NCI-H1694 treated with DMSO at 0.1 percent for 48 hours (cell line): ENCODE measurements at places on chromosomes 5 and 9.

DNA sequence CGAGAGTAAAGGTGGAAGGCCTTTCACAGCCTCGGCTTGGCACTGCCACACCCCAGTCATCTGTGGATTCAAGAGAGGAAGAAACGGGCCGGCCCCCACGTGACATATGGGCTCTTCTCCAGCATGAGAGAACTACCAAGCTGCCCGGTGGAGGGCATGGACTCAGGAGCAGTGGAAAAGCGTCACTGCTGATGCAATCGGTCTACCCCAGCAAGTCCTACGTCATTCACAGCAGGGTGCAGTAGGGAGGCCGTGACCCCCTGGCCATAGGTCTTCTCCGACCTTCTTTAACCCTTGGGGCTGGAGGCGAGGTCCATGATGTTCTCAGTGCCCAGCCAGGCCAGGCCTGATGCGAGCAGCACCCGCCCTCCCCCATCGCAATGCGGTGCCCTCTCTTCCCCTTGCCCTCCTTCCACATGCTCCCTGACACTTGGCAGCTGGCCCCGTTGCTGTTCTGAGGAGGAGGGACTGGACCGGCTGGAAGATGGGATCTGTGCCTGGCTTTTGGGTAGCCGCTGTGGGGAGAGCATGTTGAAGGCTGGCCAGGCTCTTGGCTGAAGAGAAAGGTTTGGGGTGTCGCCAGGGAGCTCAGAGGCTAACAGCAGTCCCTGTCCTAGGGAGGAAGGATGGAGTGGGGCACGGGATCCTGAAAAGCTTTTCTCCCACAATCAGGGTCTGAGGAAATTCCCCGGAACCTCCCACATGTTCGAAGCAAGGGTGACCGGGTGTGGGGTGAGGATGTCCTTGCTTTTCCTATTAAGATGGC lies 89.8 kb downstream of the LIFR start:
- no peak for DNase-seq

DNA sequence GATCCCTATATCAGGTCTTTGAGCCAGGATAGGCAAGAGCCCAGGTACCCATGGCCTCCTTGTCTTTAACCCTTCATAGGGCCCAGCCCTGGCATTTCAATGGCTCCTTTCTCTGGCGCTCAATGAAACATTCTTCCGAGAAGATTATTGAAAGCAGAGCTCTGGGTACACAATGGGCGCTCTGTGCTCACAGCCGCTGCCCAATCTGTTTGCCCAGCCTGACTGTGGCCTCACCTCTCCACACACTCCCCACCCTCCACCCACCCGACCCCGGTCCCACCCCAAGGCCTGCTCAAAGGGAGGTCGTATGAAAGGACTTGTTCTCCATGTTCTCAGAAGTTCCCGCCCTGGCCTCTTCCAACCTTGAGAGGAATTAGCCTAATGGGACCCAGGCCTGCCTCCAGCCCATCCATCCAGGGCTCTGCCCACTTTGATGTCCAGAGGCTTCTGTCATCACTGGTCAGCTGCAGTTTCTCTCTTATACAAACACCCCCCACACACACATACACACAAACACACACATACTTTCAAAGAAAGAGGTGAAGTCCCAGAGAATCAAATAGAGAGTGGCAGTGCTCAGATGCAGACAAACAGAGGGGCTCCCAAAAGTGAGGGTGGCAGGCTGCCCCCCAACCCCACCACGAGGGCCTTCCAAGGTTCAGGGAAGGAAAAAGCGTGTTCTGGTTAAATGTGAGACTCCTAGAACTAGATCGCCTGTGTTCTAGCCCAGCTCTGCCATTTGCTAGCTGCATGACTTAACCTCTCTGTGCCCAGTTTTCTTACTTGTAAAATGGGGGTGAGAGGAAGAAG lies 5.1 kb upstream of the ARSI start:
- no peak for DNase-seq

DNA sequence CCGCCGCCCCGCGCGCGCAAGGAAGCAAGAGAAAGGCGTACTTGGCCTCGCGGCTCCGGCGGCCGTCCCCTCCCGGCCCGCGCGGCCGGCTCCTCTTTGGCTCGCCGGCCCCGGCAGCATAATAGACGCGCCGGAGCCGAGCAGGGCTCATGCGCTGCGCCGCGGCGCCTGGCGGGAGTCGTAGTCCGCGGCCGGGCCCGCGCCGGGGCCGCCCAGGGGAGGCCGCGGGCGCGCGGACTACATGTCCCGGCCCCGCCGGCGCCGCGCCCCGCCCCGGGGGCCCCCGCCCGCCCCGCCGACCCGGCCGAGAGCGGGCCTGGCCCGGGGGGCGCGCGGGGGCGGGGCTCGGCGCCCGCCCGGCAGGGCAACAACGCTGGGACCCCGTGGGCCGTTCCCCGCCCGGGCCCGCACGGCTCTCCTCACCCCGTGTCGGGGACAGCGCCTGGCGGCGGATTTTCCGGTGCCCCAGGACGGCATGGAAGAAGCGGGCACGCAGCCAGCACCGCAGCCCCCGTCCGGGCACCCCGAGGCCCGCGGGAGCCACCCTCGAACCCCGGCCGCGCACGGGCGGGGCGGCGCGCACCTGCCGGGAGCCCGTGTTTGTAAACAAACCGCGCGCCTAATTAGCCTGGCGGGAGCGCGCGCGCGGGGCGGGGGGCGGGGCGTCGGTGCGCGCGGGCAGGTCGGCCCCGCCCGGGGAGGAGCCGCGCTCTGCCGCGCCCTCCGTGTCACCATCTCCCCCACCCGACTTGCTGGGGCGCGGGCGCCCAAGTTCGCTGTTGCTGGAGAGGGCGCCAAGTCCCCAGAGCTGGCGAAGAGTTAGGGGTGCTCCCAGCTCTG lies at the start of gene BRD3:
TSS of gene BRD3 (minus strand) at position 123 of the 840 bp plus-strand sequence. CDS start 14,549 bp downstream, outside the sequence.
- DNase-seq: peak; percentile 62

- no peak for DNase-seq
Measured at GRCh38 chr9:37430841-37431597, 8.5 kb downstream of the GRHPR start.

GRCh38 chr5:151911011-151911410 lies 13.6 kb downstream of the GLRA1 start:
- no peak for DNase-seq

GRCh38 chr5:133525126-133525525 lies 87.2 kb downstream of the FSTL4 start:
- DNase-seq: no peak

DNA sequence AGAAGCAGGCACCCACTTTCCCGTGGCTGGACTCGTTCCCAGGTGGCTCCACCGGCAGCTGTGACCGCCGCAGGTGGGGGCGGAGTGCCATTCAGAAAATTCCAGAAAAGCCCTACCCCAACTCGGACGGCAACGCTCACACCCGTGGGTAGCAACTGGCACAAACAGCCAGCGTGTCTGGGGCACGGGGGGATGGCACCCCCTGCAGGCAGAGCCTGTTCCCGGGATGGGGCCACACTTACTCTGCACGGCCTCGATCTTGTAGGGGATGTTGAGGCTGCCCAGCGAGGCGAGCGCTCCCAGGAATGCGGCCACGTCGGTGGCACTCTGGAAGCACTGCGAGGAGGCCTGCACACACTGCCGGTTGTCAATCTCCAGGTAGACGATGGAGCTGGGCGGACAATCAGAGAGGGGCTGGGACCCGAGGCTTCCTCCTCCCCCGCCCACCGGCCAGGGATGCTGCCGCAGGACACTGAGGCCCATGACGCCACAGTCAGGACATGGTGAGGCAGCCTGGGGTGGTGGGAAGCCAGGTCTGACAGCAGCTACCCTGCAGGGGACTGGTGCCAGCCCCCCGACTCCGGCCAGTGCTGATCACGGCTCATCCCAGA lies 20.2 kb upstream of the SEC16A start:
- DNase-seq: no peak

DNA sequence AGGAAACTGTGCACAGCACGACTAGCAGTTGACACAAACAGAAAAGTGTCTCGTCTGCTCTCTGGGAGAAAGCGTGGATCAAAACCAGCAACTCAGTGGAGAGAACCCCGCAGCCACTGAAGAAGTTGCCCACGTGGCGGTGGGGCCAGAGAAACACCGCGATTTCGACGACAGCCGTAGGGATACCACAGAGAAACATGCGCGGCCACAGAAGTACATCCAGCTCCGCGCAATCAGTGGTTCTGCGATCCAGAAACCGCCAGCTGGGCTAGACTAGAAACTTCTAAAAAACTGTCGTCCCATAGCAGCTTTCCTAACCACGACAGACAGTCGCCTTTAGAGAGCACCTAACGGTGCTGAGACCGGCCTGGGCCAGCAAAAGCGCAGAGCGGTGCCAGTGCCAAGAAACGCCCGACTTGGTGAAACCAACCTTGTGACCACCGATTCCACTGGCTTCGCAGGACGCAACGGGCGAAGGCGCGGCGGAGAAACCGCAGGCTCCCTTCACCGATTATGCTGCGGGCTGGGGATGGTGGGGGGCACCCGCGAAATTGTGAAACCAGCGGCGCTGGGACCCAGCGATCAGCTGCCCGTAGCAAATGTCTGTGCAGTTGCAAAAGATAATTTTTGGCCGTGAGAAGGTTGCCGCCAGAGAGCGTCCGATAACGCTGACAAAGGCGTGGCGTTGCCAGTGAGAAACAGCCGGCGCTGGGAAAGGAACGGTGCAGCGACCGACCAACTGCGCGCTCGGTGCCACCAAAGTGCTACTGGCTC lies 2.7 kb upstream of the ANXA2R start:
- peak; percentile 93 for DNase-seq
